ENCODE measurements at places on chromosomes 12 and 14.

- DNase-seq, result no peak
These were observed 8.9 kb upstream of the AMN1 start for GRCh38 chr12:31737763-31738162.

DNA sequence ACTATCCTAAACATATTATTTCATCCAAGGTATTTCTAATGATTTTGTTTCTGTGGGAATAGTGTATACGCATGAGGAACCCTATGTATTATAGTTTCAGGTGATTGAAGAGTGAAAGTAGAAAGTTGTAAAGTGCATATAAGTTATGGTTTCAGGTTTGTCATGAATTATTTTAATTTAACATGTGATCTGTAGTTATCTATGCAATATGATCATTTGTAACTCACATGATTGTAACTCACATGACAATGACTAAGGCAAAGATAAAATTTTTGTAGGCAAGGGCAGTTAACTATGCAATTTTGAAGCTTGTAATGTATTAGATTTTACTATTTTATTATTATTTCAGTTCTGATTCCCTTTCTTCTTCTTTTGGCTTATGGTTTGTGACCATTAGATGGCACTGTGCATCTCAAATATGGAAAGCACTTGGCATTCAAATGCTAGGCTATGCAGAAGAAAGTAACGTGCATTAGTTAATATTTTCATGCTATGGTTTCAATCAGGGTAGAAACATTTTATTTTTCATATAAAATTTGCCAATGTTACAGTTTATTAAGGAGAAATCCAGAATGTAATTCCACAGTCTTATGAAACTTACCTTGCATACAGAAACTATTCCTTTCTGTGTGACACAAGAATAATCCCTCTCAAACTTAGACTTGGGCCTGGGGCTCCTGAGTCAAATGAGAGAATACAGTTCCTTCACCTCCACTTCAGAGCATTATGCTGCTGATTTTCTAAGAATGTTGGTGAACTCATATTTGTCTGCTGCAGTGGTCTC is 15.8 kb upstream of the TMEM30B start:
- DNase-seq, result peak; percentile 63

DNA sequence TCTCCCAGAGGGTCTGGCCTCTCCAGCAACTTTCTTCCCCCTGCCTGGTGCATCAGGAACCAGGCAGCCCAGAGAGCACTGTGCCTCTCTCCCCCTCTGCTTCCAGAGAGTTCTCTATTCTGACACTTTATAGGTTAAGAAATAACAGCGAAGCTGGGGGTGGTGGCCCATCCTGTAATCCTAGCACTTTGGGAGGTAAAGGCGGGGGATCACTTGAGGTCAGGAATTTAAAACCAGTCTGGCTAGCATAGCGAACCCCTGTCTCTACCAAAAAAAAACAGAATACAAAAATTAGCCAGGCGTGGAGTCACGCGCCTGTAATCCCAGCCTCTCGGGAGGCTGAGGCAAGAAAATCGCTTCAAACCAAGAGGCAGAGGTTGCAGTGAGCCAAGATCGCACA is 58.3 kb downstream of the ESRRB start:
- no peak for DNase-seq

DNA sequence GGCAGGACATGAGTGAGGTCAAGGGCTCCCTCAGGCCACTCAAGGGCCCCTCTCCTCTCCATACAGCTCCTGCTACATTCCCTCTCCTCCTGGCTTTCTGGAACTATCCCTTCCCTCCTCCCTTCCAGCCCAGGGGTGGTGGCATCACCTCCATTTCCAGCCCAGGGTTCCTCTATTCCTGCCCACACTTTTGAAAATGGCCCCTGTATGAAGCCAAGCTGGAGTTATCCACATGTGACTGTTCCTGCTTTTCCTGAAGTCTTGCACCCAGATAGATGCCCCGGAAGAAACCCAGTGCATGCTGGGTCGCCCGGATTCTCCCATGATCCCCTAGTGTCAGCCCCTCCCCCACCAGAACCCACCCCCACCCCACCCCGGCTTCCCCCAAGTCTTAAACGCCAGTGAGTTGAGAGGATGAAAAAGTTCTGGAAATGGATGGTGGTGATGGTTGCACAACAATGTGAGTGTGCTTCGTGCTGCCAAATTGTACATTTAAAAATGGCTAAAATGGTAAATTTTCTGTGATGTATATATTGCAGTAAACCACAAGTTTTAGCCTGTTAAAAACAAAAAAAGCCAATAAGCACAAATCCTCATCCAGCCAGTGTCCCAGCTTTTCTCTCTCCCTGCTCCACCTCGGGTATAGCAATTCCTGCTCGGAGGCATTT is 136.9 kb downstream of the SCARB1 start:
- no peak for DNase-seq

DNA sequence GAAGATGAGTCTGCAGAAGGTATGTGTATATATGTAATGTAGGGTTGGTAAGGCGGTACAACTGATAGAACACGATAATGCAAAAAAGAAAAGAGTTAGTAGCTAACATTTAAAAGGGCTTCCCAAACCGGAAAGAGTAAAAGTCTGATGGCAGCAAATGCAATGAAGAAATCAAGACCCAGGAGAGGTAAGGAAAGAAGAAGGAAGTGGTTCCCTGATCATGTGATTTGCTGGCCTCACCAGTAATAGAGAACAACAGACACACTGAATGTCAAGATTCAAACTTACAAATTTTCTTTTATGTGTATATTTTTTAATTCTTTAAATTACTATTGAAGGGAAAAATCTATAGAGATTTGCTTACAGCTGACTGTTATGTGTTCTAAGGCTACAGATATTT is 18.4 kb downstream of the ZFC3H1 start:
- no peak for DNase-seq

DNA sequence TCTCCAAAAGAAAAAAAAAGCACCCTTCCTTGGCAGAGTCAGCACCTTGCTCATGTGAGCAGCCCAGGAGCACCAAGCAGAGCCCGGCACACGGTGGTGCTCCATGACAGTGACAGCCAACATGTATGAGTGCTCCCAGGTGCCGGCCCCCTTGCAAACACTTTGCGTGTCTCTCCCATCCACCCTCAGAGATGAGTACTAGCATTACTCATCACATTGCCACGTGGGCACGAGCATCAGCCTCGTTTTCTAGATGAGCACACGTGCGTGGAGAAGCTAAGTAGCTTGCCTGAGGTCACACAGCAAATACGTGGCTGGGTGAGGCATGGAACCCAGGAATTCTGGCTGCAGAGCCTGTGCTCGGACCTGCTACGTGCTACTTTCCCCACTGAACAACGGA is 177.9 kb upstream of the PRMT8 start:
- no peak for DNase-seq

DNA sequence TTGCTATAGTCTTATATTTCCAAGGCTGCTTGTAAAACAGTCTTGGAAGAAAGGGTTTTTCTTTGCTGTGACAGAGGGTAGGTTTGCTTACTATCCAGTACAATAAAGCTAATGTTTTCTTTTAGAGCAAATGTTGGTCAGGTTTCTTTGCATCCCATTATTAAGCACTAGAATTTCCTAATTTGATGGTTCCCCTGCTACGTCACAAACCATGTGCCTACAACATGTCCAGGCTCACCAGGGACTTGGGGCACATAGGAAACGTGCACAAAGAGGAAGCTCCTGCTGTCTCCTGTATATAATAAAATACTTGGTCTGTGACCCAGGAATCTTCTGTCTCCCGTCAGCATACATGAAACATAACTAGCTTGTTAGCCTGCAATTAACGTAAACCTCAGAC is 486.3 kb upstream of the LRFN5 start:
- DNase-seq, result no peak

DNA sequence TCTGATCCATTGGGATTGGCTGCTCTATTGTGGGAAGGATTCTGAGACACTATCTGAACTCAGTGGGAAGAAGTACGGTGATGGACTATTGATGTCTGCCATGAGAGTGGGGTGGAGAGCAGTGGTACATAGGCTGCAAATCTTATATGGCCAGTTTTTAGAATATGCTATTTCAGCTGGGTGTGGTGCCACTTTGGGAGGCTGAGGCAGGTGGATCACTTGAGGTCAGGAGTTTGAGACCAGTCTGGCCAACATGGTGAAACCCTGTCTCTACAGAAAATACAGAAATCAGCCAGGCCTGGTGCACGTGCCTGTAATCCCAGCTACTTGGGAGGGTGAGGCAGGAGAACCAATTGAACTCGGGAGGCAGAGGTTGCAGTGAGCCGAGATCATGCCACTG is 505.9 kb downstream of the MED13L start:
- DNase-seq, result no peak

- DNase-seq, result no peak
These were observed 33.3 kb downstream of the KCNK13 start for GRCh38 chr14:90095096-90095495.

DNA sequence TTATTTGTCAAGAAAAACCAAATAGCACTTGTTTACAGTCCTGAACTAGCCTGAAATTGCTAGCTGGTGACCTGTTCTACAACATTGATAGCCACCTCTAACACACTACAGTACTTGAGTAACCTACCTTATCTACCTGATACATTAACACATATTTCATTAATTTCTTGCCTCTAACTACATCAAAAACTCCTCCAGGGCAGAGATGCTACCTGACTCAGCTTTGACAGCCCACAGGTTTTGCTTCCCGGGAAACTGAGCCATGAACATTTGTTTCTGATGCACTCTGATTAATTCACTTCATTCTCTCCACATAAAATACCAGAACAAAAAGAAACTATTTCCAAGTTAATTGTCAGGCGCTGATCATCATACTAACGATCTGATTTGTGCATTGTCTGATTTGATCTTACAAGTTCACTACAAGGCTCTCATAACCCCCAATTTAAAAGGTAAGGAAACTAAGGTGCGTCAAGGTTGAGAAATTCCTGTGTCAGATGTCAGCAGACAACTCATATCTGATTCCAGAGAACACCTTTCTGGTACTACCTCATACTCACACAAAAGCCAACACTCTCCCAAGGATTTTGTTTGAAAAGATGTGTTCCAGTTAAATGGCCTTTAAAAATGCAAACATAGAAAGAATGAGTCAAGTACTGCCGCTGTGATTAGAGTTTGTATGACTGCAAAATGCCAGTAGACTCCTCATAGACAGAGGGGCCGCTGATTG is 768.7 kb downstream of the BCL11B start:
- no peak for DNase-seq

DNA sequence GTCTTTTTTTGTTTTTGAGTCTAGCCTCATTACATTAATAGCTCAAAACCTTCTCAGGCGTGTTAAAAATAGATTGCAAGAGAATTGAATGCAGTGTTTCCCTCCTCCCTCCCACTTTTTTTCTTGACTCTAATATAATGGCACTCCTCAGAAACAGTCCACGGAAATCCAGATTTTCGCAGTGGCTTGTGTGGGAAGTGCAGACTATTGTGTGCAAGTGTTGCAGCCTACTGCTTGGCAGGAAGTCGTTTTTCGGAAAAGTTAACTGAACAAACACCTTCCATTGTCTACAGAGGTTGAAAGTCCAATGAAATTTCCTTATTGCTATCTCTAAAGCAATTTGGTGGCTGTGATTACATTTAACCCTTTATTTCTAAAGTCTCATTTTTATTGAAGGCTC is 147.9 kb upstream of the E2F7 start:
- no peak for DNase-seq

DNA sequence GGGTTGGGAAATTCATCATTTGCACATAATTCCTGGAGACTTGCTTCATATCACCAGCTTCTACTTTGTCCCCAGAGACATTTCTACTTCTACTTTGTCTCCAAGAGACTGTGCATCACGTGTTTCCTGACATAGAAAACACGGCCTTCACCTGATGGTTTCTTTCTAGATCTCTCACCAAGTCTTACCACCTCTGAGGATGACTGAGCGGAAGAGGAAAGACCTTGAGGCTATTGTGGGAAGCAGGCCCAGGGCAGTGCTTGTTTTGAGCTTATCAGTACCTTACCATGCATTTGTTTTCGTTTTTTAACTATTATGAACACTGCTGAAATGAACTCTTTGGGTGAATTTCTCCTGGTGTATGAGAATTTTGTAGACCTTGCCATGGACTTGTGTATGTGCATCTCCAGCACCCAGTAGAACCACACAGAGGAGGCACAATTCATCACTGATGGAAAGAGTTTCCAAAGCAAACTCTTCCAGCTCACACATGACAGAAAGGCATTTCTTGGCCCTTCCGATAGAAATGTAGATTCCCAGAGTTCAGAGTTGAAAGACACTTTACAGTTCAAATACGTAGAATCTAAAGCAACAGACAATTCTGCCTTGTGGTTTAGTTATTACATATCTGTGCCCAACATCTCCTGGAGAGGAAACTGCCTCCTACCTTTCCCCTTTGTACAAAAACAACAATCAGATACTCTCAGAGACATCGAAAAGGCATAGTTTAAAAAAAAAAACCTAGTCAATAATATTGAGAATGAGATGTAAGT is 434.7 kb downstream of the FUT8 start:
- no peak for DNase-seq

DNA sequence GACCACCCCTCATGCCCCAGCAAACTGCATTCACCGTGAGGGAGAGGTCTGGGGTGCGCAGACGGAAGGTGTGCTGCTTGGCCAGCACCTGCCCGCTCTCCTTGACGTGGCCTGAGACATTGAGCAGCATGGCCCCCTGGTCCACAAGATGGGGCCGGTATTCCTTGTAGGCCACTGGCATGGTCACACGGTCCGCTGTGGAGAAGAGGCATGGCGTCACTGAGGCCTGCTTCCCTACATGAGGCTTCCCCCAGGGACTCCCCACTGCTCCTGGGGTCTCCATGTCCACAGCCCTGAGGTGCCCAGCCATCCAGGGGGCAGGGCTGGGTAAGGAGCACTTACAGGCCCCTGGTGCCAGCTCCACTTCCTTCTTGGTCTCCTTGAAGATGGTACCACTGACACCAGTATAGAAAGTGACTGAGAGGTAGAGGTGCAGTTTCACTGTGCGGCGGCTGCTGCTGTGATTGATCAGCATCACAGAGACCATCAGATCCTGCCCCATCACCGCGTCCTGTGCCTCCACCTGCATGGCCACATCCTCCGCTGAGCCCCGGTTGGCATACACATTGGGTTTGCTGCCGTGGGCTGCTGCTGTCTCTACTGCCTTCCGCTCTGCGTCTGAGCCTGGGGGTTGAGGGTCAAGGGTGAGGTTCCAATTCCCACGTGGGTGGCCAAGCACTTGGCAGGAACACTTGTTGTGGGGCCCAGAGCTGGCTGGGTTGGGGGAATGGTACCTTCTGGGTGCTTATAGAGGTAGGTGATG is 8.2 kb downstream of the TGM1 start:
- DNase-seq, result no peak

GRCh38 chr14:51293912-51294389 is 53.9 kb downstream of the TMX1 start:
- no peak for DNase-seq

DNA sequence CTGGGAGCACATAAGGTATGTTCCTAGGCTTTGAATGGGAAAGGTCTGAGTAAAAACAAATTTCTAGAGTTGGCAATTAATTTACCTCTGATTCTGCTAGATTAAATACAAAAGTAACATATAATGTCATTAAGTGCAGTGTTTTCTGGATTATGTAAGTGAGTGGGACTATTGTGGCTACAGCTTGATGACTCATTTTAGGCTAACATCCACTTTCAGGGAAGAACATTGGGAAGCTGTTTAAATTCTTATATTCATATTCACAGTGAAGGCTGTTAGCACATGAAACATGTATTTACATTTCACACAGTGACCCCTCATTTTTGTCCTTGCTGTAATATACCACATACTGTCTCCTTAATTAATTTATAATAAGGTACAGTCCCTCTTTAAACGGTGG is 13.2 kb upstream of the BMAL2 start:
- DNase-seq, result no peak

GRCh38 chr12:131917139-131917710 is 11.9 kb upstream of the PUS1 start:
- DNase-seq, result no peak
